ENCODE measurements at places on chromosomes 13 and 19.

GRCh38 chr13:50722440-50723125 is 120.9 kb downstream of the DLEU7 start:
- DNase-seq = no peak

GRCh38 chr13:53250272-53250875 is 221.8 kb downstream of the OLFM4 start:
- peak; percentile 71 for DNase-seq

DNA sequence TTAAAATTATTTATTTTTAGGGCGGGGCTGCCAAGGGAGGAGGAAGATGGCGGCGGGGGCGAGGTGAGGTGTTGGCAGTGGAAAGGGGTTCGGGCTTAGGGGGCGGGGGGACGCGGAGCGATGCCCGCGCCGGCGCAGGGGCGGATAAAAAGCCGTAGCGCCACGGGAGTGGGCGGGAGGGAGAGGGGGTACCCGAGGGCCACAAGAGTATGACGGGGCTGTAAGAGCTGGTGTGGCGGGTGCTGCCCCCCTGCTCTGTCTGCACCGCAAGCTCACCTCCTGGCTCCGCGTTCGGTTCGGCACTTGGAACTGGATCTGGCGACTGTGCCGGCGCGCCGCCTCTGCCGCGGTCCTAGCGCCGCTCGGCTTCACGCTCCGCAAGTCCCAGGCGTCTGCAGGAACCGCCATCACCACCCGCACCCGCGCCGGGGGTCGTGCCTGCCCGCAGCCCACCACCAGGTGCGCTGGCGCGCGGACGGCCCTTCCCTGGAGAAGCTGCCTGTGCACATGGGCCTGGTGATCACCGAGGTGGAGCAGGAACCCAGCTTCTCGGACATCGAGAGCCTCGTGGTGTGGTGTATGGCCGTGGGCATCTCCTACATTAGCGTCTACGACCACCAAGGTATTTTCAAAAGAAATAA is 265.2 kb upstream of the SGCG start:
- DNase-seq = peak; percentile 46

DNA sequence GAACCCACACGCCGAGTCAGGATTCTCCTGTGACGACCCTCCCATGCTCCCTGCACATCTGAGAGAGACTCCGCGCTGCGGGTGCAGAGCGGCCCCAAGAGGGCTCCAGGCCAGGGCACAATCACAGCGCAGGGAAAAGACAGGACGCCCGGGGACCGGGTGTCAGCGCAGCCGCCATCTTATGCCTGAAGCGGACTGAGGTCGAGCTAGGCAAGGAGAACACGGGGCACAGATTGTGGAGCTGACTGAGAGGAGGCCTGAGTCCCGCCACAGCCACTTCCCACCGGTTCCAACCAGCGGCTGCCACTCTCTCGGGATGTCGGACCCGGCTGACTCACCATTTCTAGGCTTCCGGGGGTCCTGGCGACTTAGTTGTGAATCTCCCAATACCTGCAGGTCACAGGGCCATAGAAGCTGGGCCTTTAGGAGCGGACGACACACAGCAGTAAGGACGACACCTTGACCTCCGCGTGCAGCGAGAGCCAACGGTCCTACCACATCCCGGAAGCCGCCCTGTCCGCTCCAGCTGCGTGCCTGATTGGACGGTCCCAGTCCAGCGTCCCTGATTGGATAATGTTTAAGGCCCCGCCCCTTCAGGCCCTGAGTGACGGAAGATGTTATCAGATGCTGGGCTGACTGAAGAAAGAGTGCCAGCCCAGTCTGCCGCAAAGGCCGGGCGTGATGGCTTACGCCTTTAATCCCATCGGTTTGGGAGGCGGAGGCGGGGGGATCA is at the start of gene ZNF728:
Gene ZNF728 (minus strand): TSS at position 487 of the 733 bp plus-strand sequence. CDS start 146 bp downstream, at position 341.
- DNase-seq = no peak

DNA sequence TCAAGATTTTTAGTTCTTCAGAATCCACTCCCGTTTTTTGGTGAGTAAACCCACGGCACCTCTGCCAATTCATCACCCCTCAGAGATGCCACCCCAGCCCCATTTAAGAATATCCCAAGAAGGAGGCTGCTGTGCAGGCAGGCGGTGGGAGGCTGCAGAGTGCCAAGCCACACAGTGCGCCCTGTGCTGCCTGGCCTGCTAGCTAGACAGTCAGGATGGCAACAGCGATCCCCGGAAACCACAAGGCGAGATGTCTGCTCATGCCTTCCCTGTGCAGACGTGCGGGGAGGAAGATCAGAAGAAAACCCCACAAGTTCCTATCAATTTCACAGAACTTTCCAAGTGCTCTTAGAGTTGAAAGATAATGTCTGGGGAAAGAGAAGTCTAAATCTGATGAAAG is 64.8 kb upstream of the GPR183 start:
- no peak for DNase-seq

GRCh38 chr13:45892513-45892912 is 41.0 kb upstream of the SIAH3 start:
- no peak for DNase-seq

- DNase-seq = no peak
Measured at GRCh38 chr19:29162694-29163093, 50.3 kb downstream of the UQCRFS1 start.

DNA sequence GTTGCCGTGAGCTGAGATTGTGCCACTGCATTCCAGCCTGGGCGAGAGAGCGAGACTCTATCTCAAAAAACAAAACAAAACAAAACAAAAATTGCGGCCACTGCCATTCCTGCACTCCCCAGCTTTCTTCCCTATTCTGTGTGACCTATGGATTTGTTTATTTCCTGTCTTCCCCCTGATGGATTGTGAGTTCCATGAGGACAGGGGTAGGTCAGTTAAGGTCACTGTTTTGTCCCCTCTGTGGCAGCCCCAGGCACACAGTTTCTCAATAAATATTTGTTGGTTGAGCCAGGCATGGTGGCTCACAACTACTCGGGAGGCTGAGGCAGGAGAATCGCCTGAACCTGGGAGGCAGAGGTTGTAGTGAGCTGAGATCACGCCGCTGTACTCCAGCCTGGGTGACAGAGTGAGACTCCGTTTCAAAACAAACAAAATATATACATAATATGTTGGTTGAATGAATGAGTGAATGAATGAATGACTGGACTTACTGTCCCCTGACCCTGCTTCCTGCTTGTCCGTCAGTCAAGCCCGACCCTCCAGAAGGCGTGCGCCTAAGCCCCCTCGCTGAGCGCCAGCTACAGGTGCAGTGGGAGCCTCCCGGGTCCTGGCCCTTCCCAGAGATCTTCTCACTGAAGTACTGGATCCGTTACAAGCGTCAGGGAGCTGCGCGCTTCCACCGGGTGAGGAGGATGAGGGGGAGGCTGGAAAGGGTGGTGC is 5.0 kb downstream of the EBI3 start:
- no peak for DNase-seq

DNA sequence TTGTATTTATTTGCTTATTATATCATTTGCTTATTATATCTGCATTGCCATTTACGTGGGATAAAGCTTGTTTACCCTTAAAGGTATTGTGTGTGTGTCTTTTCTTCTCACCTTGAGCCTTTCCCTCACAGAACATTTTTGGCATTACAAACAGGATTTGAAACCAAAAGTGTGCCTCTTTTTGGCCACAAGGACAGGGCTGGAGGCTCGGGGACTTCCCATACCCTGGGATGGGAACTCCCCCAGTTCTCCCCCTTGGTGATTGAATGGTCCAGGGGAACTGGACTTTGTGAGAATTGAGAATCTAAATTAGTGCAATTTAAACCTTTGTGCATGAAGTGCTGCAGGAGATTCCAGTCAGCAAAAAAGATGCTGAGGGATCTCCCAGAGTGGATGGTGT is 2.4 kb upstream of the ZNF506 start:
- no peak for DNase-seq

All from fibroblast of skin of right biceps (primary cell).